ENCODE measurements at places on chromosomes 2 and 18. TPM values are rescaled to one million over a fixed set of nuclear protein-coding genes. Genes with fewer than 3 reads are reported as not detected.

DNA sequence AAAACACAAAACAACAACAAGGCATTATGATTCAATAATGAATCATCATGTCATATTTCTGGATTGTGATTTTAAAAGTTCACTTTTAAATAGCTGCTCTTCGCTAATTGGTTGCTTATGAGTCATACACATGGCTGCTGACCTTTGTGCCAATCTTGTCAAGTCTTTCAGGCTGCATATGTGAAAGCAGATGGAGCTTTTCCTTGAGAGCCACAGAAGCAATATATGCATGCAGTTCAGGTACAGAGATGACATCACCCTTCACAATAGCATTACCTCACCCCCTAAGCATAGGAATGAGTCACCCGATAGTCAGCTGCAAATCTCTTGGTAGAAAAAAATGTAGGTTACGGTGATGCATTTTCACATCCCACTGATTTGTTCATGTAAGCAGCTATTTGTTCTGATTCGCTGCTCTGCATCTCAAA, 27.2 kb downstream of the EIF2AK3 start:
- no peak for DNase-seq

- DNase-seq, result no peak
Observed at GRCh38 chr18:39596221-39596620, 2030.6 kb upstream of the CELF4 start.

DNA sequence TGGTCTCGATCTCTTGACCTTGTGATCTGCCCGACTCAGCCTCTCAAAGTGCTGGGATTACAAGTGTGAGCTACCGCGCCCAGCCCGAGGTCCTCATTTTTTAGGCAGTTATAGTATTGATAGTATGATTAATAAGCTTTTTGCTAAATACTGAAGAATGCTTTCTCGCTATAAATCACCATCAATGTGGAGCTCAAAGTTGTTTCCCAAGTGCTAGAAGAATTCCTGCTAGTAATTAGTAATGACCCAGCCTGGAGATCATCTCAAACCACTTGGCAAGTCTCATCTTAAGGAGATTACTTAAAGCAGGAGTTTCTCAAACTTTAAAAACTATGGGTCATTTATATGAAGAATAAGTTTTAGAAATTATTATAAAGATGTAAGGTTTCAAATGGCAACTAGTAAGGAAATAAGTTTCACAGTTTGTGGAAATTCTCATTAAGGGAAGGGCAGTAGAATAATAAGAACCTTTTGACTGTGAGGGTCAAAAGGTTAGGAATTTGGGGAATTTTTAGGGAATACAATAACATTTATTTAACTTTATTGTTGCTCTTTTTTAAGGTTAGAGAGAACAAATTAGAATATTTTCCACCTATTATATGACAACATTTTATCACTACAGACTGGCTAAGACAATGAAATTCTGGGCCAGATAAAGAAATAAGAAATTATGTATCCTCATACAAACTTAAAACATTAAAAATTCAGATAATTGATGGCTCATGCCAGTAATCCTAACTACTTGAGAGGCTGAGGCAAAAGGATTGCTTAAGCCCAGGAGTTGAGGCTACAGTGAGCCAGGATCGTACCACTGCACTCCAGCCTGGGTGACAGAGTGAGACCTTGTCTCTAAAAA, 148.6 kb upstream of the MAP3K20 start:
- no peak for DNase-seq

DNA sequence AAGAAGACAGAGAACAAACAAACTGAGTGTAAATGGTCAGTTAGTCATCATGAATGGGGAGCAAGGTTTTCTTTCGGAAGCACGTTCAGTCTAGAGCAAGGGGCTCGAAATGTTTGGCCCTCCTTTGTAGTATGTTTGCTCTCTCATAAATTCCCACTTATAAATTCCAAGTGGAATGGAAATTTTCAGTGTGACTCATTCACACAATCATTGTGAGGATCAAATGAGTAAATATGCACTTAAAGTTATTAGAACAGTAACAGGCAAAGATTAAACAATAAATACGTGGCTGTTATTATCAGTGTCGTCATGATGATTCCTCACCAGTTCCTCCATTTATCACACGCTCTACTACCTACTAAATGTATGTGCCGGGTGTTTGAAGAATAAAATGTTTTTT, 10.5 kb downstream of the CNGA3 start:
- no peak for DNase-seq

DNA sequence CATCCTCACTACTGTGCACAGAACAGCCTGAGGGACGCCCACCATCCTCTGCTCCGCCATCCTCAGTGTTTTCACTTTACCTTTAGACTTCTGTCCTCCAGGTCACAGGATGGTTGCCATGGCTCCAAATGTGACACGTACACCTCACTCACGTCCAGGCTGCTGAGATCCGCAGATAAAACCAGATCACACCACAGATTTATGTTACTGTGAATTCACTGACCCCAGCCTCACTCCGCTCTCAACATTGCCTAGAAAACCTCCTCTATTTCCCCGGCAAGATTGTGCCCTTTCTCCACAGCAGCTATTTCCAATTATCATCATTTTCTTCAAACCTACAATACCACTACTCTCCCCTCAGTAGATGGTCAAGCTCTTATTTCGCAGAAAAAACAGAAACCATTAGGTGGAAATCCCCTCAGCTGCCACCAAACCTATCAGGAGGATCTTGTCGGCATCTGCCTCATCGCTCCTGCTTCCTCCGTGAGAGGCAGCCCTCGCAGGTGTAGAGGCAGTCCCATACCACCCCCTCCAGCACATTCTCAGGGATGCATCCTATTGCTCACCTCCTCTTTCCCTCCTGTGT, 49.8 kb upstream of the SLC1A4 start:
- no peak for DNase-seq

Gene SYT4
- 0.42 TPM for total RNA-seq

Gene CLASP1
- 69.5 TPM for total RNA-seq

Gene CPLX4
- not detected for total RNA-seq

Gene FBLN7
- 17.2 TPM for total RNA-seq

Gene MFSD2B
- total RNA-seq, result 0.27 TPM

Gene CFLAR
- total RNA-seq, result 221 TPM

Gene ABCG8
- not detected for total RNA-seq

All from T-helper 17 cell (primary cell).